ENCODE measurements at places on chromosomes 4 and X.
A peak's percentile ranks its signal among the peaks of the same experiment; 100 is the strongest.

DNA sequence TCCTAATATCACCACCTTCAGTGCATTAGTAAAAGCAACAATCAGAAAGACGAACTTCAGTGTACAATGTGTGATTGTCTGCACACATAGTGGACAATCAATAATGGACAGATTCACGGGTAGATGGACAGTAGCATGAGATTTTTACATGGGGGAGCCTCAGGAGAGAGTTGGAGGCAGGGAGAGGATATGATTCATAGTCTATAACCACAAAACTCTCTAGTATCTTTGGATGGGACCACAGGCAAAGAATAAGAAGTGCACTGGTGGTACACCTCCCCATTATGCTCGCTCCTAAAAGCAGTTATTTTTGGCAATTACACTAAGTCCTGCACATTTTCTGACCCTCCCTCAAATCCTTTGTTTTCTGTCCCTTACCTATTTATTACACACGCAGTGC, 624.4 kb upstream of the ACTRT1 start:
- DNase-seq = no peak

GRCh38 chr4:172155838-172156345, 342.7 kb downstream of the GALNTL6 start:
- DNase-seq = no peak

- DNase-seq = no peak
Observed at GRCh38 chrX:46643636-46644035, 70.1 kb downstream of the CHST7 start.

- peak; percentile 32 for DNase-seq
Observed at GRCh38 chr4:83582289-83582785, 46.4 kb downstream of the GPAT3 start.

- DNase-seq = peak; percentile 24
Observed at GRCh38 chr4:73021634-73022033, 47.9 kb downstream of the COX18 start.

- no peak for DNase-seq
Observed at GRCh38 chr4:2671267-2671895, 84.8 kb downstream of the TNIP2 start.

DNA sequence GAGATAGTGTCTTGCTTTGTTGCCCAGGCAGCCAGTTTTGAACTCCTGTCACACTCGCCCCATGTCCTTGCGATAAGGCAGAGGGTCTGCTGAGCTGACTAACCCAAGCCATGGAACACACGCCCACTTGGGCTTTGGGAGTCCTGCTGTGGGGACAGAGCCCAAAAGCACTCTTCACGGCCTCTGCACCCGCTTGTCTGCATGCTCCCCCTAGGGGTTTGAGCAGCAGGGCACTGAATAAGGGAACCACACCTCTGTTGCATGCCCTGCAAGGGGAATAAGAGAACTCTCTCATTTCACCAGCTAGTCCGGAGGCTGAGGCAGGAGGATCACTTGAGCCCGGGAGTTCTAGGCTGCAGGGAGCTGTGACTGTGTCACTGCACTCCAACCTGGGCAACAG, 166.0 kb downstream of the STAG2 start:
- DNase-seq = no peak

DNA sequence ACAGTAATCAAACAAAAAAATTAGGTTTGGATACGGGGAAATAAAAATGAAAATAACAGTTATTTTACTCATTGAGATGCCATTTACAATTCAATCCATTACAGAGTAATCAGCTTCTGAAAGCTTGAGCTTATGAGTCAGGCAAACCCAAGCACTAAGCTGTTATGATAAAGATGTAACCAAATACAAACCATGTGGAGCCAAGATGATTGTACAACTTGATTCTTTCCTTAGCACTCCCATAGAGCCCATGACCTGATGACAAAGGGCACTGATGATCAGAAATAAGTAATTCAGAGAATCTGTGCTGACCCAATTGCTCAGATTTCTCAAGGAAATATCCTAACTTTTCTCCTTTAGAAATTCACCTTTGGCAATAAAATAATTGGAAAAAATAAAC, 40.5 kb upstream of the PRKG2 start:
- DNase-seq = no peak

DNA sequence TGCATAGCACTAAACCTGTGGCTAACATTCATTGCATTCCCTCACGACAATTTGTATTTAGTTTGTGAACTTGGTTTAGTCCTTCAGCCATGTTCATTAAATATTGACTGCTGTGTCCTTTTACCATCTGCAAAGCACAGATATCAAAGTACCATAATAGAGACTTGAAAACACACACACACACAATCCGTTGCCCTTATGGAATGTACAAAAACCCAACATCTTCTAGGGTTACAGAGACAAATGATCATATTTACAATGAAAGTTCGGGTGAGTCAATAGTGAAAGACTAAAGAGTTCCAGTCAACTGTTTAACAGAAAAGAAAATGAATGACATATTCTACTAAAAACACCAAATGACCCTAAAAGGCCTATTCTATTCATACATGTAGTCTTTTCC, 50.8 kb upstream of the TXK start:
- DNase-seq = no peak

DNA sequence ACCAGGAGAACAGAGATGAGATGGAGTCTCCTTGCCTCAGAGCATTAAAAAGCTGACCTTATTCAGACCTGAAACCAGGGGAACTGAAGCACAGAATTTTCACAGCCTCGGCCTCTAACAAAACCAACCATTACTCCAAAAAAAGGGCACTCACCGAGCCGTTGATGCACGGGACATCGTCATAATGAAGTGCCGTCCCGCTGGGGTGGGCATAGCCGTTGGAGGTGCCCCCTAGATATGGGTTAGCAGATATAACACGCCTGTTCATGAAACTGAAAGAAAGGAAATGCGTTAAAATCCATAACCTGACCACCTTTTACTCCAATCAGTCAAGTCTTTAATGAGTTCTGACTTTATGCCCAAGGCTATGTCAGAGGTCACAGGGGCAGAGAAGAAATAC, 153.6 kb downstream of the AFAP1 start:
- no peak for DNase-seq

- DNase-seq = no peak
Observed at GRCh38 chr4:159015841-159016240, 87.0 kb upstream of the RAPGEF2 start.

DNA sequence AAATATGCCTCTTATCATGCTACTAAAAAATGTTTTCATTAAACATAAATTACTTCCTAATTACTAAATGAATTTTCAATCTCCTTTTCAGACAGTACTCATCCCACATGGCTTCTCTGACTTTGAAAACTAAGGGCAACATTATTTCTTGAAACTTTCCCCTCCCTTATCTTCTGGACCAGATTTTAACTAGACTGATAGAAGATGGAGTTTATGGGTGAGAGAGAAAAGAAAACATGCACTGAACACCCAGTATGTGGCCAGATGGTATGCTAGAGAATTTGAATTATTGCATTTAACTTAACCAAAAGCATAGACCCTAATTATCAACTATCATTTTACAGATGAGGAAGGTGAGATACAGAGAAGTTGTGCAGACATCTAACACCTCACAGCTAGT, 16.8 kb downstream of the CNOT6L start:
- DNase-seq = no peak

DNA sequence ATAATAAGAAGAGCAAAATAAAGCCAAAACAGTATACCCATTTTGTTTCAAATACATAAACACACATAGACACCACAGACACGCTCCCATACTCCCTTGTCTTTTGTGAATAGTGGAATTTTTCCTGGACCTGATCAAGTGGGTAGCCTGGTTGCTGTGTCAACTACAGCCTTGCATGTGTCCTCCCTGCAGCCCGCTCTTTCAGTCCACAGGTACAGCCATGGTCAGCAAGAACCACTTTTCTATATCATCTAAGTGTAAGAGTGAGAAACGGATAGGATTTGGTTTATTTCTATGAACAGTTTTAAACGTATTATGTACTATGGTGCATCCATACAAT, 9.8 kb downstream of the PWWP3B start:
- no peak for DNase-seq

GRCh38 chr4:3639613-3640586, 107.7 kb upstream of the LRPAP1 start:
- DNase-seq = no peak

DNA sequence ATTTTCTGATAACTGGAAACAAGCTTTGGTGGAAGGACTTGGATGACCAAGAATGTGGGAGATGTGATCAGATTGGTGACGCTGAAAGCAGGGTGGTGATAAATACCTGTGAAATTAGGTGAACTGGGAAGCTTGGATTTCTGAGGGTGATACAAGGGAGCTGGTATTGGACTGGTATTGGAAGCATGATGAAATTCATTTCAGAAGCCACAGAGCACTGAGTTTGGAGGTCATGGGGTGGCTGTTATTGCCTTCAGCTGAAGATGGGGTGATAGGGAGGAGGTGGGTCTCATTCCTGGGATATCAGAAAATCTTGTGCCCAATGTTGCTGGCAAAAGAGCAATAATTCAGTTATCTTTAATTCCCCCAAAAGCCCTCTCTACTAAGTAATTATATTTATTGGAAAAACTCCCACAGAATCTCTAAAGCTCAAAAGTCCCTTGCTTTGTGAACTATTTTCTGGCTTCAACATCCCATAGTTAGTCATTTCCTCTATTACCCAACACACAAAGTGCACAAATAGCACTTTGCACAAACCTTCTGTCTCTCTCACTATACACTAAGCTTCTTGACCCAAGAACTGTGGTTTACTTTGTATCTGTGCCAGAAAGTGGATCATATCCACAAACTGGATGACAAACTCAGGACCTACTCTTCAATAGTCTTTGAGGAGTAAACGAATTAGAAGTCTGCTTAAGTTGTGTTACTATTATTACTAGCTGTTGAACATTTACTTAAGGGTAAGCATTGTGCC, 23.1 kb upstream of the CAMK2D start:
- DNase-seq = no peak

GRCh38 chr4:82515705-82516104, 46.1 kb downstream of the TMEM150C start:
- DNase-seq = no peak

DNA sequence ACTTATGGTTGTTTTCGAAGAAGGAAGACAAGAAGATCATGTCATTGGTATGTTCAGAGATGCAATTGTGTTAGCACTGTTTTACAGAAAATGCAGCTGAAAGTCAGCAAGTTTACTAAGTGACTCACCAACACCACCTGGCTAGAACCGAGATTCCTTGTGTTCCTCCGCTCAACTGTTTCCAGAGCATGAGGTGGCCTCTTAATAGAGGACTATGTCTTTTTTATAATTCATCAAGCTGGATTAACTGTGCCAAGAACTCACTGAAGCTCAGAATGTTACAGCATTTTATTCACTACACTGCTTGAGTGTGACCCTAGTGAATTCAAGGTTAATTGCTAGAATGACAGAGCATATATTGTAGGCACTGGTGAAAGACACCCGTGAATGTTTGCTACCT, 1573.5 kb upstream of the TENM3 start:
- no peak for DNase-seq
